ENCODE measurements at places on chromosomes 3 and 15.

GRCh38 chr15:69881302-69881670 lies 216.4 kb downstream of the TLE3 start:
- no peak for DNase-seq

GRCh38 chr3:64229903-64230302 lies 4.6 kb upstream of the PRICKLE2 start:
- no peak for DNase-seq

DNA sequence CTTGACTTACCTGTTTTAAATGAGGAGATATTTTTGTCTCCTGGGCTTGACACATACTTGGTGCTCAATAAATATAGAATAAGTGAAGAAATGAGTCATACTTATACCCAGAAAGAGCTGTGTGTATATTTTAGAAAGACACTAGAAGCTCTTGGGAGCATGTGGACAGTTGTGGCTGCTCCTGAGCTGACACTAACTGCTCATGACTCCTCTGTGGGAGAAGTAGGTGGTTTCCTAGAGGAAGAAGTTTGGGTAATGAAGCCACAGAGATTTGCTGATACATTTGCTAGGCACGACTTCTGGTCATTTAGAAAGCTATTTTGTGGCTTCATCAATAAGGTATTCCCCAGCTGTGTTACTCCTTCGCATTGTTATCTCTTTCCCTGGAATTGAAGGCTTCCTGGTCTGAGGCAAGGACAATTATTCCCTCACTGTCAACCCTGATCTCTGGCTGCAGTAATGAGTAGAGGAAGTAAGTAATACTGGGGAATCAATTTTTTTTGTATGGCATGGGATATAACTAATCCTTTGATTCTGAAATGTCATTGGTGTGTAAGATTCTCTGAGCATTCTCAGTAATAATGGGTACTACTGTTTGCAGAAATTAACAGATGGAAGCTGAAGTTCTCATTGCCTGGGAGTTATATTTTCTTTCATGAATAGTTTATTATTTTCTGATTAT lies 79.6 kb upstream of the DCBLD2 start:
- no peak for DNase-seq

- DNase-seq, result no peak
Measured at GRCh38 chr15:67303490-67304363, 49.1 kb downstream of the IQCH start.

GRCh38 chr3:30686176-30686575 lies 79.8 kb downstream of the TGFBR2 start:
- DNase-seq, result no peak

GRCh38 chr3:172546105-172546504 lies 22.9 kb upstream of the TNFSF10 start:
- DNase-seq, result no peak

DNA sequence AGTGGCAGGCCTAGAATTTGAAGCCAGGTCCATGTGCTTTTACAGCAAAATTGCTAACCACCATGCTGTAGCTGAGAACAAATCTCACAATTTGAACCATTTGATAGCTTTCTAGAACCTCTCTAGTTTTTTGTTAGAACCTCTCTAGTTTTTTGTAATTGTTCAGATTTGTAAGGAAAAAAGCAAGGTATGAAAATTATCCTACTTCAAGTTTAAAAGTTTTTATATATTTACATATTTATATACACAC lies 9.8 kb downstream of the GXYLT2 start:
- DNase-seq, result no peak

GRCh38 chr3:18446149-18446825 lies 21.1 kb upstream of the SATB1 start:
- no peak for DNase-seq

DNA sequence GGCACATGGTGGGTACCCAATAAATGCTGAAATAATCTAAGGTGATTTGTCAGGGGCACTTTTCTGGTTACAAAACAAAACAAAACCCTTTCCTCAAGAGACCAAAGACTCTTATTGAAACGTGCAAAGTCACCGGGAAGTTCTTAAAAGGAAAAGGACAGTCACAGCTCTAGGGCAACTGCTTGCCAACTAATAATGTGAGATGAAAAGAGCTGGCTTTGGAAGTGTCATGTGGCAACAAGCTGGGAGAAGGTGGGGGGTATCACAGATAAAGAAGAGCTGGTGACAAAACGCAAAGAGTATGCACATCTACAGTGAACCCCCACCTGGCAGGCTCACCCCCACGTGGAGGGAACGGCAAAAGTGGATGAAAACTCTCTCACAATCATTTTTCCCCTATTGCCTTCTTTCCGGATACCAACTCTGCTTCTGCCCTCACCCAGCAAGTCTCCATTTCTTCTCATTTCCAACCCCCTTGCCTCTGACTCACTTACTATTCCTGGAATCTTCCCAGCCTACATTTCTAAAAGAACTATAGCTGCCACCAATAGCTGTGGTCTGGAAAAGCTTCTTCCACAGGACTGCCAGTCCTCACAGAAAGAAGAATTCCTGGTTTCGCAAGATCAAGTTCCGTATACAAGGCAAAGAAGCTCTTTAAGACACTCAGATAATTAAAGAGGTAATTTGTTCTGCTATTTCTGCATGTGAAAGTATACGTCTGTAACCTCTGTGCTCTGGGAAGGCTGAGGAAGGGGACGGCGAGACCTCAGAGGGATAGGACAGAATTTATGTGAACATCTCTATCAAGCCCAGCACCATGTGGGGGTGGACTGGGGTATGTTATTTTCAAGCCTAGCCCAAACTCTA lies 21.8 kb upstream of the ANPEP start:
- DNase-seq, result no peak

DNA sequence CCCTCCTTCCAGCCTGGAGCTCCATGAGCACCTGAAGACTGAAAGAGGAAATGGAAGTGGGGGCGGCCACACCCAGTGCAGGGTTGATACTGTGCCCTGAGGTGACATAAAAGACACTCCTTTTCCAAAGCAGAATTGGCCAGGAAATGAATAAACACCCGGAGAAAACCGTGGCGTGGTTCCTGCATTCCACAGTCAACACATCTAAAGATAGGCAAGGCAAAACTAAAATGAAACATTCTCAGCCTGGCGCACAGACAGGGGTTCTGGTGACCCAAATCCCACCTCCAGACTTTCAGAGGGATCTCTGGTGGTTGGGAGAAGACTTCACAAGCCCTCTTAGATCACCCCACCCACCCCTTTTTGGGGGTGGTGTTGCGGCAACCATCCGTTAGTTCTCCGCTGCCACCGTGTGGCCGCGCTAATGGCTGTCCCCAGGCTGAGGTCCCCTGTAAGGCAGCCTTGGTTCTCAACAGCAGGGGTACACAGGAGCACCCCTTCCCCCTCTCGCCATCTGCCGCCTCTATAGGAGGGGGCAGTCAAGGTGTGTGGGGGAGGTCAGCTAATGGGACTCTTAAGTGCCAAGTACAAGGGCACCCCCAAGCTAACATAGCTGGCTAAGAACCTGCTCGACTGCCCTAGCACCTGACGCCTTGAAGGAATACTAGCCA lies 2.5 kb upstream of the MST1R start:
- no peak for DNase-seq

DNA sequence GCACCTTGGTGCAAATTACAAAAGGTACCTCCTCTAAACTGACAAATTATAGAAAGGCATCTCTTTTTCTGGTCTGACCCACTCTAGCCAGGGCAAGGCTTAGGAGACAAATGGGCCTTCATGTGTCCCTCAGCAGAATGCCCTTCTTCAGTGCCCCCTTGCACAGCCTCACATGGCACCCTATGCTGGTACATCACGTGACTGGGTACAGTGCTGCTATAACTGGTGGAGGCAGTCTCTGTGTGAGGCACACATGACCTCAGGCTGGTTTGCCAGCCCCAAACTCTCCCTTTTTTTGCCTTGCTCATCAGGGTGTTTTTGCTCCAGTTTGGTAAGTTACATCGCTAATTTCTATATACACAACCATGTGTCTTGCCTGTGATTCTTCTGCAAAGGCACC lies 3.1 kb downstream of the CLEC3B start:
- no peak for DNase-seq

DNA sequence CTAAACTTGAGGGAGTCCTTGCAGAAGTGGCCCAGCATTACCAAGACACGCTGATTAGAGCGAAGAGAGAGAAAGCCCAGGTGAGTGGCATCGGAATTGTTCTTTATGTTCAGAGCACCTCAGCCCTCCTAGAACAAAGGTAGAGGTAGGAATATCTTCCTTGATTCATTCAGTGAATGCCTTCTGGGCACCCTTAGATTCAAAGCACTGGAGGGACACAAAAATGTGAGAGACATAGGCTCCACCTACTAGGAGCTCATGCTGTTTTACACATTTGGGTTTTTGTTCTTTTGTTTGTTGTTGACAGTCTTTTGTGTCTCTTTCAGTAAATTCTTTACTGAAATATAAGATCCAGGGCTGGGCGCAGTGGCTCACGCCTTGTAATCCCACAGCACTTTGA lies 68.2 kb downstream of the IQGAP1 start:
- no peak for DNase-seq

DNA sequence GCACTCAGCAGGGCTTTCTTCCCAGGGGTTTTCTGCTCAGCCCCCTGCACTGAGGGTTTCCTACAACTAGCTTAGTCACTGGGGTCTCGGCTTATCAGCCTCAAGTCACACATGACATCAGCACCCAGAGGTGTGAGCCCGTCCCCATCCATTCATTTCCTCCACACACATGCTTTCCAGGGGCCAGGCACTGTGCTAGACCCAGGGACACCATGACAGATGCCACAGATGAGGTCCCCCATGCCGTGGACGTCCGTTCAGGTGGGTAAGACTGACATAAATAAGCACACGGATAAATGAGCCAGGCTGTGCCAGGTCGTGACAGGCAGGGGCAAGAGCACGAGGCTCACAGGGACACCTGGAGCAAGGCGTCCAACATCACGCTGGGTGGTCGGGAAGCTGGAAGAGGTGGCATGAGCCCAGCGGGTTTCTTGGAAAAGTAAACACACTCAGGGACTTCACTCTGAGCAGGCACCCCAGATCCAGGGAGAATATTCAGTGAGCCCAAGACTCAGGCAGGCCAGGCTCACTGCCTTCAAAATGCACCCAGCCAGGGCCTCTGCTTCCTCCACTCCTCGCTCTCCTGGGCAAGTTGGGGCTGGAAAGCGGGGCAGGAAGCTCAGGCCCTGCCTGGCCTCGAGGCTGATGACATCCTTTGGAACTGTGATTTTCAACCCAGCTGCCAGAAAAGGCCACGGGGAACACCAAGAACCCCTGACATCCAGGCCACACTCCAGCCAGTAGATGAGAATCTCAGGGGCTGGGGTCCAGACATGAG lies 139.3 kb downstream of the CHSY1 start:
- DNase-seq, result no peak

GRCh38 chr3:168162172-168162571 lies 66.4 kb upstream of the GOLIM4 start:
- no peak for DNase-seq

DNA sequence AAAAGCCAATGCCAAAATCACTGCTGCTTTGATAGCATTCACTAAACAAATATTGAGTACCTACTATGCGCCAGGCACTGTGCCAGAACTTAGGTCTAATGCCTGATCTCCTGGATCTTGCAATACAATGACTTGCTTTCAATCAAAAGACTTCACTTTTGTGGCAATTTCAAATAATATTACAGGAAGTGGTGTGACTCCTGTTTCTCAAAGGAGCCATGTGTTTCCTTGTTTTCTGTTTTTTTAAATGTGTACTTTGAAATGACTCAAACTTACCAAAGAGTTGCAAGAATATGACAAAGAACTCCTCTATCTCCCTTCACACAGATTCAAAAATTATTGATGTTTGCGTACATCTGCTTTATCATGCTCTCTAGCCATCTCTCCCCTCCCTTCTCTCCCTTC lies 18.3 kb downstream of the OSBPL10 start:
- DNase-seq, result no peak

- DNase-seq, result no peak
Measured at GRCh38 chr3:169400874-169401273, 262.6 kb downstream of the MECOM start.
